ENCODE measurements at places on chromosomes 5 and 9.

- no peak for DNase-seq
These were observed 223.2 kb downstream of the CACNA1B start for GRCh38 chr9:138100711-138101350.

DNA sequence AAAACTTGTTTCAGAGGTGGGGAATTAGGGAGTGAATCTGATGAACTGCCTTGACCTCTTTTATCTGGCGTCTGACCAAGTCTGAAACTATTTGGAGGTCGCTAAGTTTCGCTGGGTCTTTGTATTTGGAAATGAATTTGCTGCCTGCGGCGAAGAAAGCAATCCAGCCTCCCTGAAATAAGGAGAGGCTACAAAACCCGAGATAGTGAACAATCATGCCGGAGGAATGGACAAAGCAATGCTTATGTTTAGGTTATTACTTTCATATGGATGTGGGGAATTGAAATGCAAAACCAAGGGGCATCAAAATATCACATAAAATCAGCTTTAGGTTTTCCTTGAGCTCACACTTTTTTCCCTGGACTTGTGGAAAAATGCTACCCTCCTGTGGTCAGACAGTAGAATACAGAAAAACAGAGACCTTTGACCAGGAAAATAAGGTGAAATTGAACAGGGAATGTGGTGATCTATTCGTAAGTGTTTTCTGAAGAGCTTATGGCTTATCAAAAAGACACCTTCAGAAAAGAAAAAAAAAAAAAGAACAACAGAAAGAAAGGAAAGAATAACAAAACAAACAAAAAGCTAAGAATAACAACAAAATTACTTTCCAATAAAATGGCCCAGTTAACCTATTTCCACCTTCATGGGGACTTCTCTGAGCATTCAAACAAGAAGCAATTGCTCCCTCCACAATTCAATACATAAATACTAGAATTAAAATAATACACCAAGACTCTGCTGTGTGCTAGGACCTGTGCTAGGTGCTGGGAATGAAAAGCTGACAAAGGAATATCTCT lies 68.6 kb upstream of the DPYSL3 start:
- DNase-seq, result no peak

- DNase-seq, result no peak
These were observed 2.1 kb downstream of the BRINP1 start for GRCh38 chr9:119366909-119367682.

GRCh38 chr5:102781786-102782185 lies 26.7 kb downstream of the PAM start:
- no peak for DNase-seq

DNA sequence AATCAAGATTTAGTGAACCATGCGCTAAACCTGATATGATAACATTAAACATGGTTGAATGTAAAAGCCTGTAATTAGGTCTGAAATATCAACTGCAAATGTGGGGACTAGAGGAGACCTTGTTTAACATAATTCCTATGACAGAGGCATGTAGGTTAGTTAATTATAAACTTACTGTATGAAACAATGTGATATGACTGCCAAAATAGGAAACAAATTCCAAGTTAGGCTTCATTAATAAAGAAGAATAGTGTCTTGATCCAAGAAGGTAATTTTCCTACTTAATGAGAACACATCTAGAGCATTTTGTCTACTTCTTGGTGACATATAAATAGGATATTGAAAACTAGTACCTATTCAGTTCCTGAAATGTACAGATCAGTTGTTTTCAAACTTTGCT lies 136.2 kb upstream of the TARS1 start:
- no peak for DNase-seq

DNA sequence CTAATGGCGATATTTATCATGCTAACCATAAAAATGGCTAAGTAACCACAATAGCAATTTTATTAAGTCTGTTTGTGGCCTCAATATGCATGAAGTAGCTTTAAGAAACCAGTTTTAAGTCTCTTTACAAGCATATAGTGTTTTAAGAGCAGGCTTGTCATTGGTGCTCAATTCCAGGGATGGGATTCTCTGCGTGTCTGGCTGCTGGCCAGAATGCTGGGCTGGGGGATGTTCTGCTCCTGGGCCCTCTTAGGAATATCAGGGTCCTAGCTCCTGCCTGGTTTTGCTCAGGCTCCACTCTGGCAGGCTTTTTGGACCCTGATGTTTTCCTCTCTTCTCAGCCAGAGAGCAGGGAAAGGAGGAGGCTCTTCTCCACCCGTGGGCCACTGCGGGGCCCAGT lies 127.2 kb downstream of the PDE8B start:
- DNase-seq, result no peak

GRCh38 chr9:78397454-78397853 lies 100.5 kb downstream of the PSAT1 start:
- DNase-seq, result no peak

GRCh38 chr5:127061956-127062355 lies 11.3 kb downstream of the C5orf63 start:
- no peak for DNase-seq

DNA sequence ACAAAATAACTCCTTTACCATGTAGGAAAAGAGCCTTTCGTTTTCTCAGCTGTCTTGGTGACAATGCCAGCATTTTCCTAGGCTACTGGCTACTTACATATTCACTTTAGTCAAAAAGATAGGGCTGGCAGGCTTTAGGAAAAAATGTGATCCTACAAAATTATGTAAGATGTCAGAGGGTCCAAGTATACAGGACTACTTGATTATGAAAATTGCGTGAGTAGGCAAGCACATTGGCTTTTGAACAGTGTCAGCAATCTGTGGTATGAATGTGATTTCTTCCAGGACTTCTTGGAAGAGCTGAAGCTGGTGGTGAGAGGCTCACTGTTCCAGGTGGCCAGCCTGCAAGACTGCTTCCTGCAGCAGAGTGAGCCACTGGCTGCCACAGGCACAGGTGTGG lies 22.8 kb downstream of the THBS4 start:
- DNase-seq, result no peak

DNA sequence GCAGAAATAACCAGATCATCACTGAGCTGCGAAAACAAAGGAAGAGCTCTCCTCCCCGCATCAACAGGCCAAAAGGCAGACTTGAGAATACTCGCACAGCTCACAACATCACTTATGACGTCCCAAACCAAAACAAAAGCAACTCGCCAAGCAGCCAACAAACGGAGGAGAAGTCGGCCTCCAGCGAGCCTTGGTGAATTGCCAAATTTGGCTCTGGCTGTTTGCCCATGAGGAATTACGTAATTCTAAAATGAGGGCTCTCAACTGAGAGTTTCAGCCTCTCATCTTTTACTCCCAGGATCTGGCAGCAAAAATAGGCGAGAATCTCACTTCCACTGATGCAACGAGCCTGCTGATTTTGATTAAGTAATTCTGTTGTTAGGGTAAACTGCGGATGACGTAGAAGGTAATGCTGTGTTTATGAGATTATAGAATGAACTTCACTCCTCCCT lies 51.7 kb upstream of the SEMA6A start:
- DNase-seq, result no peak
